ENCODE measurements at places on chromosomes 7 and 10.
A peak's percentile ranks its signal among the peaks of the same experiment; 100 is the strongest.

DNA sequence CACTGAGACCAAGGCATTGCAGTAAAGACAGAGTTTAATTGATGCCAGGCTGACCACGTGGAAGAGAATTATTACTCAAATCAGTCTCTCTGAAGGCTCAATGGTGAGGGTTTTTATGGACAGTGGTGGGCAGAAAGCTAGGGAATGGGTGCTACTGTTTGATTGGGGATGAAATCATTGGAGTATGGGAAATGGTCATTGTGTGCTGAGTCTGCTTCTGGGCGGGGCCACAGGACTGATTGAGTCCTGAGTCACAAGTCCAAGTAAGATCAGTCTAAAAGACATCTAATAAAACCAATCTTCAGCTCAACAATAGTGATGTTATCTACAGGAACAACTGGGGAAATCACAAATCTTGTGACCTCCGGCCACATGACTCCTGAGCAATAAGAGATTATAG, 868.4 kb downstream of the SORCS3 start:
- DNase-seq: no peak

DNA sequence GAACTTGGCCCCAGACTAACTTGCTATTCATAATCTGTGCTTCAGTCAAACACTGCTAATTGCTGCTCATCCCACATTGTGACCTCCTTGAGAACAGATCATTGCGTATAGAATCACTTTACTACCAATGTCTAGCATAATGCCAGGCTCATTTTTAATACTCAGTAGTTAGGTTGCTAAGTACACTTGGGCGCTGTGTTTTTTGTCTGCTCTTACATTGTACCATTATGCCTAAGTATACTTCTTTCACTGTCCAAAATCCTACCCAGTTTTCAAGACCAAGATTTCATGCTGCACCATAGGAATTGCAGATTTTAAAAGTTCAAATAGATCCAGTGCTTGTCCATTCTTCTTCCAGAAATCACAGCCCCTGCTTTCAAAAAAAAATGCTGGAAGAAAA, 32.8 kb upstream of the TMEM106B start:
- no peak for DNase-seq

DNA sequence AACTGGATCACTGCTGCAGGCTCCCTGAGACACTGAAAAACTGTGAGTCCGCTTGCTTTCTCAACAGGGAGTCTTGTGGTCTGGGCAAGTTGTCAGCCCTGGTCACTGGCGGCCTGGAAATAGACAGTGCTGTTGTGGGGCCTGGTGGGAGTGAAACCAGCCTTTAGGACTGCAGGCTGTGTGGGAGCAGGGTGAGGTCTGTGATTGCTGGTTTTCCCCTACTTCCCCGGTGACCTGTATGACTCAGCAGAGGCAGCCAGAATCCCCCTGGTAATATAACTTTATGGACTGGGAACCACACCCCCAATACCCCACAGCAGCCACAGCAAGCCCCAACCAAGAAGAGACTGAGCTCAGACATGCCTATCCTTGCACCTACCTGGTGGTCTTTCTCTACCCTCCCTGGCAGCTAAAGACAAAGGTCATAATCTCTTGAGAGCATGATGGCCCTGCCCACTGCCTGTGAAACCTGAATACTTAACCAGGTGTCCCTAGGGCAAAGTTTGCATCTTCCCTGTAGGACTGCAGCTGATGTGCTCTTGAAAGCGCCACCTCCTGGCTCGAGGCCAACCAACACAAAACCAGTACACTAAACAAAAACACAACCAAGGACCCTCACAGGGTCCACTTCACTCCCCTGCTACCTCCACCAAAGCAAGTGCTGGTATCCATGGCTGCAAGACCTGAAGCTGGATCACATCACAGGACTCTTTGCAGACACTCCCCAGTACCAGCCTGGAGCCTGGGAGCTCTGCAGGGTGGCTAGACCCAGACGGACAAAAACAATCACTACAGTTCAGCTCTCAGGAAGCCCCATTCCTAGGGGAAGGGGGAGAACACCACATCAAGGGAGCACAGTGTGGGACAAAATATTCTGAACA, 7.2 kb upstream of the ADAM22 start:
- no peak for DNase-seq

DNA sequence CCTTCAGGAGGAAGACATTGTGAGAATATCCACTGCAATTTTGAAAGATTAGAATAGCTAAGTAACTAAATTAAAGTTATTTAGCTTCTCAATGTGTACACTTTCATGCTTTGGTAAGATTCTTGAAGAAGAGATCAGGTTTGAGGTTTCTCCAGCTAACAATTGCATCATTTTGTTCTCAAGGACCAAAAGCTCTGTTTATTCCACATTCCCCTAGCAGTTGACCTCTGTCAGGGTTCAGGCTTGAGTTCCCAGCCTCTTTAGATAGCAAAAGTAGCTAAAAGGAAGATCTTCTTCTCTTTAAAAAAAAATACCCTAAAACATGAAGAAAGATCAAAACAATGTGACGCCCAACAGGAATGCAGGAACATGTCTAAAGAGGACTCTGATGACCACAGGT, 179.4 kb upstream of the IGFBP3 start:
- DNase-seq: no peak

- no peak for DNase-seq
These were observed 62.5 kb downstream of the DAGLB start for GRCh38 chr7:6385110-6385781.

DNA sequence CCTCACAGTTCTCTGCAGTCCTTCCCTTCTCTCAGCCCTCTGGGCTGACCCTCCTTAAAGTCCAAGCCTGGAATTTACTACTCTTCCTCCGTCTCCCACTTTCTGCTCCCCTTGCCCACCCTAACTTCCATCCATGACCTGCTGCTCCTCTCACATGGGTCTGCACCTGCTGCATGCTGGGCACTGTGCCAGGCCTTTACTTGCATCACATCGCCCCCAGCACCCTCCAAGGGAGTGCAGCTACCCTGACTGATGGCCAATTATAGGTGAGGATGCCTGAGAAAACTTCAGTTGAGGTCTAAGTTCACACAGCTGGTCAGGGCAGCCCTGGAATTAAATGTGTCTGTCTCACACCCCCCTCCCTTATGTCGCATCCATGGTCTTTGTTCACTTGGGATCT, 53.6 kb upstream of the ZPBP start:
- peak; percentile 17 for DNase-seq

GRCh38 chr7:46753662-46754061, 828.2 kb downstream of the TNS3 start:
- DNase-seq: no peak

DNA sequence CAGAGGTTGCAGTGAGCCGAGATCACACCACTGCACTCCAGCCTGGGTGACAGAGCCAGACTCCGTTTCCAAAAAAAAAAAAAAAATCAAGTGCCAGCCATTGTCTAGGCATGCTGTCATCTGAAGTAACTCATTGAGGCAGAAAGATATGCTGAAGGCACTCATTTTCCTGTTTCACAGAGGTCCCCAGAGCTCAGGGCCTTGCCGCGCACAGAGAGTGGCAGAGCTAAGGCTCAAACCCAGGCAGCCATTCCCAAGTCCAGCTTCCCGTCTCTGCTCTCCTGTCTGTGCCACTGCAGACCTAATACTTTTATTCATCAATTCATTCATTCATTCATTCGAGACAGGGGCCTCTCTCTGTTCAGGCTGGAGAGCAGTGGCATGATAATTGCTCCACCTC, 3.5 kb downstream of the GRIFIN start:
- DNase-seq: no peak

GRCh38 chr7:83178066-83178465, 15.4 kb upstream of the PCLO start:
- no peak for DNase-seq

DNA sequence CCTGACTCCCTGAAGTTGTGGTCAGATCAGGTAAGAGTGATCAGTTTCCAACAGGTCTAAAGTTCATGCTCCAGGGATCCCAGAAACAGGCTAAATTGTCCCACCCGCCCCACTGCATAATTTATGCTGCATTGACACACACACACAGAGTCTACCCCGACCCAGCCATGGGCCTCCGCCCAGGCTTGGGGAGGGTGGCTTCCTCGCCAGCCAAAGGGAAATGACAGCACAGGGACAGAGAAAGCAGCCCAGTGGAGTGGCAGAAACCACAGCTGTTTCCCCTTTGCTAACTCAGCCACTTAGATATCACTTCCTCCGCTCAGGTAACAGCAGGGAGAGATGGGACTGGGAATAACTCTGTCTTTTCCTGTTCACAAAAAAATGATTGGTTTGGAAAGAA, 9.4 kb downstream of the SH3PXD2A start:
- no peak for DNase-seq

DNA sequence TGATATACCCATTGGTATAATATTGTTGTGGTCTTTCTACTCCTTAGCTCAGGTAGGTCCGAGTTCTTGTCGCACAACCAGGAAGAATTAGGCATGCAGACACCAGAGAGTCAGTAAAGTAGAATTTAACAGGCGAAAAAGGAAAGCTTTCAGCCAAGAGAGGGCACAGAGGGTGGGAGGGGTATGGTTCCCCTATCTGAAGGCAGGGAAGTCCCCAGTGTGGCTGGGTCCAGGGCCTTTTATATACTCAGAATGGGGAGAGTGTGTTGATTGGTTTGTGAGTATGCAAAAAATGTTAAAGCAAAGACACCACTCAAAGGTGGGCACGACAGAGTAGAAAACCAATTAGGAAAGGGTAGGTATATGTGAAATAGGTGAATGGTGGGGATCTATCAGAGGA, 53.9 kb downstream of the IMMP2L start:
- DNase-seq: no peak

GRCh38 chr7:130489140-130489983, 2.5 kb upstream of the MEST start:
- no peak for DNase-seq

DNA sequence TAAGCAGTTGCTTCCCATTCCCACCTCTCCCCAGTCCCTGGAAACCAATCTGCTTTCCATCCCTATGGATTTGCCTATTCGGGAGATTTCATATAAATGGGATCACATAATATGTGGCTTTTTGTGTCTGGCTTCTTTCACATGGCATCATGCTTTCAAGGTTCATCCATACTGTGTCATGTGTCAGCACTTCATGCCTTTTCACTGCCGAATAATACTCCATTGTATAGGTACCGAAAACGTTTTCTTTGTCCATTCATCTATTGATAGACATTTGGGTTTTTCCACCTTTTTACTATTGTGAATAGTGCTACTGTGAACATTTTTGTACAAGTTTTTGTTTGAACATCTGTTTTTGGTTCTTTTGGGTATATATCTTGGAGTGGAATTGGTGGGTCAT, 12.5 kb downstream of the RBM20 start:
- no peak for DNase-seq

GRCh38 chr7:96322373-96322695, 436 bp upstream of the SLC25A13 start:
- no peak for DNase-seq

- DNase-seq: no peak
These were observed 21.9 kb downstream of the CDK13 start for GRCh38 chr7:39971924-39972323.

- DNase-seq: no peak
These were observed 768 bp downstream of the CHCHD2 start for GRCh38 chr7:56105508-56105907.

- no peak for DNase-seq
These were observed 30.3 kb downstream of the FOXL3 start for GRCh38 chr7:320297-320696.

DNA sequence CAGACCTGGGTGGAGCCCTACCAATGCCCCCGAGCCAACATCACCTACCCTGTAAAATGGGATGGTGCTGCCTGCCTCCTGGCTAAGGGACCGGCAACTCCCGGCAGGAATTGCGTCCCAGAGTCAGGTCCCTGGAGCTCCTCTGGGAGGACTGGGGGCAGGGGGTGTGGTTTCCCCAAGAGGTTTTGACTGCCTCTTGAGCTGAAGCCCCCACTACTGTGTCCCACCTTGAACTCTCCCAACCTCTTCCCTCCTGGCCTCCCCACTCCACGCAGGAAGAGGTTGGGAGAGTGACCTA, 1.3 kb downstream of the SH2B2 start:
- no peak for DNase-seq

- no peak for DNase-seq
These were observed 95.9 kb downstream of the FANK1 start for GRCh38 chr10:125992254-125992653.

DNA sequence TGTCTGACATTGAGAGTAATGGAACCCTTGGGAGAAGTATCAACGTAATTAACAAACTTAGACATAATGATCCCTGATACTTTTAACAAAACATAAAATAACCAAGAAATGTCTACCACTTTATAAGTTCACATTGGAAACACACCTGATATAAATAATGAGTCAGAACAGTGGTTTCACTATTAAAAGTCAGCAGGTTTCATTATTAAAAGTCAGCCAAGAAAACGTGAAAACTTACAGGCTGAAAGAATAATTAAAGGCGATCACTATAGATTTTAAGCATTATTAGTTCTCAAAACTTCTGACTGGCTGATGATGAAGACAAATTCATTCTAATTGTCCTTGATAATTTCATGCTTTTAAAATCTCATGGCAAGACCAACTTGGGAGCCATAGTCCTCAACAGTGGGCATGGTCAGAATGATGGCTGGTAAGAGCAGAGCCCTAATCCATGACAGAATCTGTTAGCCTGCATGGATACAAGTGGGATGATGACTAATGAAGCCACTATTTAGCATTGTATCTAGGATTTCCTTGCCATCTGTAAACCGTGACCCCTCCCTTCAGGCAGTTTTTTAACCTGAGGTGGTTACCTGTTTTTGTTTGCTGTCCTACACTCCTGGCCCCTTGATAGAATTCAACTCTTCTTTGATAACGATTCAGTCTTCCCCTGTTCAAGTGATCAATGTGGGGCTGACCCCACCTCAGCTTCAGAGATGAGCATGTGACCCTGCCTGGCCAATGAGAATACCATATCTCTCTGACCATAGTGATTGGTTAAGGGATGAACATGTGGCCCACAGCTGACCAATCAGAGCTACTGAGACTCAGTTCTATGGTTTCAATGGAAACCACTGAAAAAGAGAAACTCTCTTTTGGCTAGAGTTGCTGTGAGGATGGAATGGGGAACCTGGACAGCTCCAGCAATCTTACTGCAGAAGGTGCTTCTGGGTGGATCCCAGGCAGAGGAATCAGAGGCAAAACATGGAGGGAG, 151.0 kb downstream of the PLPP4 start:
- DNase-seq: no peak

DNA sequence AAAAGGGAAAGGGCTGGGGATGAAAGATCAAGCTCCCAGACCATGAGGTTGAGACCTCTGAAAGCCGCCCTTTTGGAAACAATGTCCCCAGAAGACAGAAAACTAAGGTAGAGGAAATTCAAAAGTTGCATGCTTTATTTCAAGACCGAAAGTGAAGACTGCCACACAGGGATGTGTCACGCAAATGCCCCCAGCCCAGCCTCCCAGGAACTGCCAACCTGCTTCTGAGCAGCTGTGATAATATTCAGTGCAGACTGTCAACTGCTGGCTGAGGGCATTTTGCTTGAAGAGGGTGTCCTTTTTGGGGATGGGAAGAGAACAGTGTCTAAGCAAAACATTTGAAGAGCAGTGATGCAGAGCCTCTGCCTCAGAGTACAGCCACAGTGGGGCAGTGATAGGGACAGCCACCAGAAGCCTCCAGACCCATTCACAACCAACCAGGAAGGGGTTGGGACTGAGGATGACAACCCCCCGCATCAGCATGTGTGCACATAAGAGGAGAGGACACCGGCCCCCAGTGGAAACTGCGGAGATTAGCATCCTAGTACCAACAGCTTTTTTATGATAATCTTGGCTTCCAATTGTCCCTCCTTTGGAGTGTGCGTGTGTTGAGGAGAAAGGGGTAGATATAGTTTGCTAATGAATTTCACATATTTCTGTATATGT, 34.7 kb upstream of the NFE2L3 start:
- DNase-seq: no peak

- no peak for DNase-seq
These were observed 255.5 kb upstream of the C7orf33 start for GRCh38 chr7:148334959-148335577.

- DNase-seq: no peak
These were observed 152.6 kb downstream of the PKD1L1 start for GRCh38 chr7:47795631-47796030.
